ENCODE measurements at places on chromosomes 3 and 15.

DNA sequence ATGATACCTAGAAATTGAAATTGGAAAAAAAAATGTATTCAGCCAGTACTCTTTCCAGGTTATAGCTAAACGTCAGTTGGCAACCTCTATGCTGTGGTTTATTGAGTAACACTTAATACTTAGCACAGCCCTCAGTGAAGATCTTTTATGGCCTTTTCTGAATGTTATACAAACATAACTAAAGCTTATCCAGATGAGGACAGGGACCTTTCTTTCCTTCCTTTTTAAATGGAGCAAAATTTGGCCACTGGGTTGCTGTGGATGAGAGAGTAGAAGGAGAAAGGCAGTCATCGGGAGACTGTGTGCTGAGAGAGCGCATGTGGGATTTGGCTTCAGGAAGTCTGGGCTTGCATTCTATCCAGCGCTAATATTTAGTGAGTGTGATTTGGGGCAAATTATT, 36.1 kb downstream of the IGF1R start:
- DNase-seq = no peak

GRCh38 chr15:47334805-47335535, 382.3 kb upstream of the SEMA6D start:
- no peak for DNase-seq

DNA sequence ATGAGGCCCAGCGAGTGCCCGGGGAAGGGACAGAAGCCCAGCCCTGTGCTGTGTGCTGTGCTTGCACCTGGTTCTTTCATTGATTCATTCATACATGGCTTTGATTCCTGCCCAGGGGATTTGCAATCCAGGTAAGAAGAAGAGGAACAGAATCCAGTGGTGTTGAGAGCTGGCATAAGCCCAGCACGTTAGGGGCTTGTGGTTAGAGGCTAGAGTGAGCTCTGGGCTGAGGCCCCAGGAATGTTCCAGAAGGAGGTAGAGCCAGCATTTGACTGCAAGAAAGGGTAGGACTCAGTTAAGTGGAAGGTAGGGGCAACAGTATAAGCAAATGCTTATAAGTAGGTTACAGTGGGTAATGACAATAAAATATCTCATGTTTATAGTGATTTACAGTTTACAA, 2.3 kb downstream of the VWA5B2 start:
- no peak for DNase-seq

- DNase-seq = no peak
Measured at GRCh38 chr3:30586096-30586805, 20.1 kb upstream of the TGFBR2 start.

- DNase-seq = no peak
Measured at GRCh38 chr3:193711523-193711963, 118.5 kb downstream of the OPA1 start.

DNA sequence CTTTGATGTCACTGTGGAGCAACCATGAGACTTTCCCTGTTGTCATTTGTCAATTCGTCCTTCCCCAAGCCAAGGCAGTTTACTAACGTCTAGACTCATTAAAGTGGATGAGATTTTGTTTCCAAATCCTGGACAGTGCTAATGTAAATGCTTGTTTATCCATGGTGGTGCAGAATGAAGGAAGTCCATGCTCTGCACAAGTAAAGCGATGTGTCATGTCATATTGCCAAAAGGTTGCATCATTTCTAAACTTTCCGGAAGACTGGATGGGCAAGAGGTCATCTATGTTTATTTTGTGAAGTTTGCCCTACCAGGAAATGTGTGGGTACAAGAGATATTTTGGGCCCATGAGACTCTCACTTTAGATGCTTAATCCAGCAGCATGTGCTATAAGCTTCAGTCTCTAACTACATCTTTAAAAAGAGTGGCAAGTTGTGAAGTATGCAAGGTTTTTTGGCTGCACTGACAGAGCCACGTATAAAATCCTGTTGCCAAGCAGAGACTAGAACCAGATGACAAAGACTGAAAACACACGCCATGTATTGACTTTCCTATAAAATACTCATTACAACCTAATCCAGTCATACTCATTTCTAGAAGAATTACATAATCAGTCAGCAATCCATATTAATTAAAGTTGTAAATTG, 72.1 kb upstream of the FNDC3B start:
- no peak for DNase-seq

GRCh38 chr15:53351373-53351772, 408.1 kb downstream of the WDR72 start:
- no peak for DNase-seq

GRCh38 chr15:70127288-70127746, 29.6 kb upstream of the TLE3 start:
- no peak for DNase-seq

- no peak for DNase-seq
Measured at GRCh38 chr15:68274201-68274848, 3.2 kb upstream of the FEM1B start.
